Neural crest cell (in vitro differentiated cells): ENCODE measurements at places on chromosomes 4 and X.
A peak's percentile ranks its signal among the peaks of the same experiment; 100 is the strongest.

DNA sequence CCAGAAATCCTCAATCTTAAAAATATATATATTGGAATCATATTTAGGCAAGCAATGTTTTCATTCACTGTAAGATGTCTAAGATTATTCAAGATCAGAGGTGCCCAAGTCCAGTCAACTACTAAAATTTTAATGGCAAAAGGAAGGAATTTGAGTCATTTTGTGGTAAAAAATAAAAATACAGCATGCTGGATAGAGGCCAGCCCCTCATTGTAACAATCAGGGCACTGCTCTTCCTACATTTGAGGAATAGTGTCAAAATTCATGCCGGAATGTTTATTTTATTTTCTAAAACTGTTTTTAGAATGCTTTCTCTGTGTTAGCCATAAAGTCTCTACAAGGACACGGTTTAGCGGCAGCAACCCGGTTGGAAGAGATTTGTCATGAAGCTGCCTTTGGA, 49.9 kb upstream of the SRD5A3 start:
- no peaks in the 10 kb centered on the region for H3K4me1 ChIP-seq
- no peak overlapping the region for H3K4me3 ChIP-seq
- no peak overlapping the region for H3K27ac ChIP-seq
- peaks cover 2% of the 10 kb centered on the region for H3K36me3 ChIP-seq
- peaks cover 3% of the 10 kb centered on the region for H3K27me3 ChIP-seq

GRCh38 chrX:71650333-71650969, 16.9 kb upstream of the LOC101059915 start:
- no peaks in the 10 kb centered on the region for H3K27me3 ChIP-seq
- no peak overlapping the region for H3K4me3 ChIP-seq
- H3K36me3 ChIP-seq, result no peaks in the 10 kb centered on the region
- no peak for DNase-seq
- no peak overlapping the region for H3K27ac ChIP-seq
- H3K4me1 ChIP-seq, result no peaks in the 10 kb centered on the region

GRCh38 chr4:1596393-1596792, 87.7 kb downstream of the FAM53A start:
- H3K4me1 ChIP-seq, result peaks cover 11% of the 10 kb centered on the region
- no peak overlapping the region for H3K27ac ChIP-seq
- H3K27me3 ChIP-seq, result no peaks in the 10 kb centered on the region
- H3K36me3 ChIP-seq, result no peaks in the 10 kb centered on the region
- DNase-seq, result no peak

GRCh38 chrX:13311560-13311959, 8.3 kb downstream of the ATXN3L start:
- no peaks in the 10 kb centered on the region for H3K4me1 ChIP-seq
- no peak for DNase-seq
- no peaks in the 10 kb centered on the region for H3K36me3 ChIP-seq
- H3K27ac ChIP-seq, result no peak overlapping the region
- no peaks in the 10 kb centered on the region for H3K27me3 ChIP-seq

DNA sequence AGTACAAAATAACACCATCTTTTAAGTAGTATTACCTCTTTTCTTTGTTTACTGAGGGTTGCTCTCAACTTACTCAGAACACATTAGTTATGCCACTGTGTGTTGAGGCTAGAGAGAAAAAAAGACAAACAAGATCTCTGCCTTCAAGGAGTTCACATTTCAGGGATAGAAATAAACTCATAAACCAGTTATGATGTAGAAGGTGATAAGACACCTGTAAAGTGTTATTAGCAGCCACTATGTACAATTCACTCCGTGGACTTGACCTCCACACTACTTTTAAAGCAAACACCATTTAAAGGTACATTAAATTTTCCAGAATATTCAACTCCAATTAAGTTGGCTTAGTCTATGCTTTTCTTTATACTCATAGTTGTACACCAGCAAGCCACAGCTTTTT, 278.0 kb downstream of the PDGFC start:
- no peak for DNase-seq
- no peaks in the 10 kb centered on the region for H3K36me3 ChIP-seq
- no peaks in the 10 kb centered on the region for H3K27me3 ChIP-seq
- H3K27ac ChIP-seq, result no peak overlapping the region
- no peak overlapping the region for H3K4me3 ChIP-seq
- peaks cover 15% of the 10 kb centered on the region for H3K4me1 ChIP-seq

- H3K4me1 ChIP-seq, result no peaks in the 10 kb centered on the region
- H3K4me3 ChIP-seq, result no peak overlapping the region
- H3K27me3 ChIP-seq, result no peaks in the 10 kb centered on the region
- DNase-seq, result no peak
Observed at GRCh38 chrX:126575911-126576310, 23.3 kb upstream of the DCAF12L1 start.

- H3K27me3 ChIP-seq, result no peaks in the 10 kb centered on the region
- H3K36me3 ChIP-seq, result no peaks in the 10 kb centered on the region
- no peak for DNase-seq
- H3K27ac ChIP-seq, result no peak overlapping the region
- H3K4me1 ChIP-seq, result peaks cover 16% of the 10 kb centered on the region
- H3K4me3 ChIP-seq, result no peak overlapping the region
Observed at GRCh38 chr4:26044524-26044923, 130.5 kb downstream of the SMIM20 start.

- H3K27ac ChIP-seq, result no peak overlapping the region
- H3K4me3 ChIP-seq, result no peak overlapping the region
- no peaks in the 10 kb centered on the region for H3K36me3 ChIP-seq
- no peak for DNase-seq
- H3K4me1 ChIP-seq, result no peaks in the 10 kb centered on the region
- no peaks in the 10 kb centered on the region for H3K27me3 ChIP-seq
Observed at GRCh38 chr4:162241857-162242256, 78.1 kb upstream of the FSTL5 start.

- DNase-seq, result no peak
- no peaks in the 10 kb centered on the region for H3K4me1 ChIP-seq
- H3K27ac ChIP-seq, result peak overlapping the region; percentile 27
- H3K27me3 ChIP-seq, result no peaks in the 10 kb centered on the region
- H3K36me3 ChIP-seq, result peaks cover 20% of the 10 kb centered on the region
Observed at GRCh38 chr4:5750946-5751665, 40.1 kb downstream of the EVC start.

- no peak overlapping the region for H3K4me3 ChIP-seq
- H3K27ac ChIP-seq, result no peak overlapping the region
- H3K36me3 ChIP-seq, result no peaks in the 10 kb centered on the region
- no peak for DNase-seq
- H3K4me1 ChIP-seq, result no peaks in the 10 kb centered on the region
Observed at GRCh38 chr4:137993232-137993631, 248.9 kb downstream of the SLC7A11 start.

GRCh38 chr4:62644372-62644771, 1444.2 kb downstream of the ADGRL3 start:
- no peak overlapping the region for H3K4me3 ChIP-seq
- H3K27me3 ChIP-seq, result no peaks in the 10 kb centered on the region
- no peak for DNase-seq
- no peaks in the 10 kb centered on the region for H3K4me1 ChIP-seq
- no peak overlapping the region for H3K27ac ChIP-seq

DNA sequence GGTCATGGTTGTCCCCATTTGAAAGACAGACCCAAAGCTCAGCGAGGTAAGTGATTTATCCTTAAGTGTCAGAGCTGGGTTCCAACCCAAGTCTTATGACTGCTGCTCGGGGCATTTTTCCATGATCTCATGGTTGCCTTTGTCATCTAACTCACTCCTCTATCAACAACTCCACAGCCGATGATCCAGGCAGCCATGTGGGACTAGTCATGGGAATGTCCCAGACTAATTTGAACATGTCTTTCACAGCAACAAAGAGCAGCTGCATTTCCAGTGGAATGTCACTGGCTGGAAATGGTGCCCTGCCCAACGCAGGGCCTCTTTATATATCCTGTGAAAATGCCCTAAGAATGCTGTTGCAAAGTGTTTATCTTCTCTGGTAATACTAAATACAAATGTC, 284.8 kb upstream of the PPARGC1A start:
- H3K4me3 ChIP-seq, result no peak overlapping the region
- no peaks in the 10 kb centered on the region for H3K27me3 ChIP-seq
- DNase-seq, result no peak
- H3K36me3 ChIP-seq, result no peaks in the 10 kb centered on the region

DNA sequence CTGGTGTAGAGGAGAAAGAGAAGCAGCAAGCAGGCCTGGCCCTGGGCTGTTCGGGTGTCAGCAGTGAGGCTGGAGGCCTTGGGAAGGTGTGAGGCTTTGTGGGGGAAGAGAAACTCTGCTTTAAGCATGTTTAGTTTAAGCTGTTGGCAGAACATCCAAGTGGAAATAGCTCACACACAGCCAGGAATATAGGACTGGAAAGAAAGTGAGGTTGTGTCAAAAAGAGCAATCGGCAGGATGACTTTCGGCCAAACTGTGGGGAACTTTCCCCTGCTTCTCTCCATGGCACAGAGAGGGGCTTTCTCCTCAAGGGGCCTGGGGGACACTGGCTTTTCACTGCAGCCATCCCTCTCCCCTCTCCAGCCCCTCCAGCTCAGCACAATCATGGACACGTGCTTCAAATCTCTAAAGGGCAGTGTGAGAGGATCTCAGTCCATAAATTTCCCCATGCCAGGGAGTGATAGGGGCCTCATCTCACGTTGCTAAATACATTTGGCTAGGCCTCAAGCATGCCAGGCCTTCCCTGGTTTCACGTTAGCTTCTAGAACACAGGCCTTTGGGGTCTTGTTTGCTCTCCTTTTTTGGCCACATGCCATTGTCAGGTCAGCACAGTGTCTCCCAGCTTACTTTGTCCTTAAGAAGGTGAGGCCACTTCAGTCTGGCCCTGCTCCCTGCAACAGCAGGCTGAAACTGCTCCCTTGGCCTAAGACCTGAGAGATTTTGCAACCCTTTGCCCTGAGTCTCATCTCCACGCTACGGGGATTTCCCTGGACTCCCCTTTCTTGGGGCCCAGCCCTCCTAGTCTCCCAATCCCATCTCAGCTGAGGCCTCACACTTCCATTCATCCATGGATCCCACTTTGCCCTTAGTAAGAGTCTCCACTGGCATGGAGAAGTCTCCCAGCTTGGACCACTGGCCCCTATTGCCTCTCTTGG, 8.3 kb upstream of the CITED1 start:
- no peaks in the 10 kb centered on the region for H3K36me3 ChIP-seq
- DNase-seq, result no peak
- no peak overlapping the region for H3K4me3 ChIP-seq
- H3K27ac ChIP-seq, result no peak overlapping the region

DNA sequence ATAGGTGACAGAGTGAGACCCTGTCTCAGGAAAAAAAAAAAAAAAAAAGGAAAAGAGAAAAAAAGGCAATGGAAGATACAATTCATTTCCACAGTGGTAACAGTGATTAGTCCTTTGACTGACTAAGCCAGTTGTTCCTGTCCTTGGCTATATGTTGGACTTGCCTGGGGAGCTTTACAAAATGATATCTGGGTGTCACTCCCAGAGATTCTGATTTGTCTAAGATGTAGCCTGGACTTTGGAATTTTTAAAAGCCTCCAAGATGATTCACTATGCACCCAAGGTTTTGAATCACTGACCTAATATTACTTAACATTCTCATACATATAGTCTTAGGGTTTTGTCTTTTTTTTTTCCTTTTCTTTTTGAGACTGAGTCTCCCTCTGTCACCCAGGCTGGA, 16.9 kb downstream of the HELQ start:
- DNase-seq, result no peak
- H3K27ac ChIP-seq, result no peak overlapping the region
- H3K27me3 ChIP-seq, result no peaks in the 10 kb centered on the region
- no peak overlapping the region for H3K4me3 ChIP-seq
- no peaks in the 10 kb centered on the region for H3K36me3 ChIP-seq
- H3K4me1 ChIP-seq, result no peaks in the 10 kb centered on the region

DNA sequence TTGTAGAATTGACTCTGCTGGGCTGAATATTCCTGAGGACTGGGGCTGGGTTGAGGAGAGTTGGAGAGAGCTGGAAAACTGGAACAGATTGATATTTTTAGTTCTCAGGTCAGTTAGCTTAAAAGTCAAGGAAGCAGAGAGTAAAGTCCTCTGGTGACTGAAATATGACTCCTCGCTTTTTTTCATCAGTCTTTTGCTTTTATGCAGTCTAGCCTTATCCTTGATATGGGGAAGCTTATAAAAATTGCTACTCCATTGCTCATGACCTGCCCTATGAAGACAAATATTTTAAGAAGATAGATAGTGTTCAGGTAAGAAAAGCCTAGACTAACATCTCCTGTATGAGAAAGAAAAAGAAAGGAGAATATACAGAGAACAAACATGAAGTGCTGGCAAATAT, 152.7 kb downstream of the C4orf33 start:
- DNase-seq, result no peak
- no peaks in the 10 kb centered on the region for H3K36me3 ChIP-seq
- H3K4me3 ChIP-seq, result no peak overlapping the region
- H3K27ac ChIP-seq, result no peak overlapping the region
- H3K27me3 ChIP-seq, result no peaks in the 10 kb centered on the region
- H3K4me1 ChIP-seq, result no peaks in the 10 kb centered on the region

GRCh38 chrX:38968344-38969216, 167.3 kb downstream of the MID1IP1 start:
- H3K27ac ChIP-seq, result no peak overlapping the region
- no peak for DNase-seq
- no peak overlapping the region for H3K4me3 ChIP-seq
- H3K27me3 ChIP-seq, result no peaks in the 10 kb centered on the region

DNA sequence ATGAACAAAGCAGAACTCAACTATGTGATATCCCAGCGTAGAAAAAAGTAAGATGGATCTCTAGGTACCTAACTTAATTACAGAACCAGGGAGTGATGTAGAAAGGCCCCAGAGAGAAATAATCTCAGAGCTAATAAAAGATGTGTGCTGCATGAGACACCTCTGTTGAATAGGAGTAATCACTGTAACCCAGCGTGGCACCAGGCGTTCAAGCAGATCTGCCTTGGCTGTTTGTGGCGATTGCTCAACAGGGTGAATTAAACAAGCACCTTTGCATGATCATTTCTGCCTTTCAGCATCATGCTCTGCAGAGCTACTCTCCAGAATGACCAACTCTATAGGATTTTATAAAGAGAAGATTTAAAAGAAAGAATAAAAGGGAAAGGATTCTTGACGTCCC, 81.7 kb upstream of the KCNIP4 start:
- DNase-seq, result no peak
- H3K4me3 ChIP-seq, result no peak overlapping the region
- no peaks in the 10 kb centered on the region for H3K4me1 ChIP-seq
- H3K27me3 ChIP-seq, result no peaks in the 10 kb centered on the region
- H3K36me3 ChIP-seq, result no peaks in the 10 kb centered on the region

GRCh38 chr4:7637971-7638370, 203.2 kb upstream of the PSAPL1 start:
- H3K27me3 ChIP-seq, result no peaks in the 10 kb centered on the region
- no peaks in the 10 kb centered on the region for H3K36me3 ChIP-seq
- no peak overlapping the region for H3K27ac ChIP-seq
- no peak for DNase-seq
- H3K4me1 ChIP-seq, result peaks cover 6% of the 10 kb centered on the region
- no peak overlapping the region for H3K4me3 ChIP-seq

DNA sequence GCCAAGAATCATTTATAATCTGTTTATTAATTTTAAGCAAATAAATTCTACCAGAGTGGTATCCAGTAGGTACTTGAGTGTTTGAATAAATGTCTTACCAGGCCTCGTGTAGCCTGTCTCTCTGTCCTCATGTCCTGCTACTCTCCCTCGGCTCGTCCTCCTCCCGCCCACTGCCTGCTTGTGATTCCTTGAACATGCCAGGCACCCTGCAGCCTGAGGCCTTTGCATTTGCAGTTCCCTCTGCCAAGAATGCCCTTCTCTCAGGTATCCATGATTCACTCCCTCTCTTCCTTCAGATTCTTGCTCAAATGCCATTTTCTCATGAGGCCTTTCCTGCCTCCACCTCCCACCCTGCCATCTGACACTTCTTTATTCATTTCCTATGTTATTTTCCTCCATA, 209.7 kb upstream of the PRPS2 start:
- H3K27ac ChIP-seq, result no peak overlapping the region
- no peaks in the 10 kb centered on the region for H3K27me3 ChIP-seq
- H3K4me3 ChIP-seq, result no peak overlapping the region
- H3K4me1 ChIP-seq, result no peaks in the 10 kb centered on the region
